ENCODE measurements at places on chromosomes 5 and 9.

DNA sequence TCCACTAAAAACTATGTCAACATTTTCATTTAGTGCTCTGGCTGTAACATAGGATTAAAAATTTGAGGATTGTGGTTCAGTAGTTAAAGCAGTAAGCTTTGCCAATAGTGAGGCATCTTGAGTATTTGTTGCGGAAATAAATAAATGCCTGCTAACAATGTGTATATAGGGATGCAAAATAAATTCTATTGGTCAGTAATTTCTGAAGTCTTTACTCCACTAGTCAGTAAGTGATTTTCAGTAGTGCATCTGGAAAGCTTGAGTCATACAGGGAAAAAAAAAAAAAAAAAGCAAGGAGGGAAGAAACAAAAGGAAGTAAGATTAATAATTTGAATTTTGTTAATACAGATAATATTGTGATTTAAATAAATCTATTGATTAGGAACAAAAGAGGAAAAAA, 21.0 kb downstream of the NIPBL start:
- DNase-seq, result no peak

- DNase-seq, result no peak
Measured at GRCh38 chr5:135262364-135262763, 136.7 kb downstream of the MACROH2A1 start.

DNA sequence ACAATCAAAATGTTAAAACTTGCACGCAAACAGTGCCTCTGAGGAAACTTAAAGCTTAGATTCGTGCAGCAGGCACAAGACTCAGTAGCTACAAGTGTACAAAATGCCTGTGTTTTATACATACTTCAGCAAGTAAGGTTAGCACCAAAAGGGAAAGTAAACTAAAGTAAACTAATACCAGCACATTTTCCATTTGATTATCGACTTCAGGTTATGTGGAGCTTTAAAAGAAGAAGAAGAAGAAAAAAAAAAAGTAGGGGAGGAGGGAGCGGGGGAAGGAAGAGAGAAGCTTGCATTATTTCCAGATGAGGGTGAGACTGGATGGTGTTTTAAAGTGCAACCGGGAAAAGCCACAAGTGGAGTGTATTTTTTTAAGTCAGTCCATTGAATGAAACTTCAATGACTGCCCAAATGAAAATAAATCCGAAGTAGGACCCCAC, 596 bp upstream of the ADAMTS6 start:
- no peak for DNase-seq

DNA sequence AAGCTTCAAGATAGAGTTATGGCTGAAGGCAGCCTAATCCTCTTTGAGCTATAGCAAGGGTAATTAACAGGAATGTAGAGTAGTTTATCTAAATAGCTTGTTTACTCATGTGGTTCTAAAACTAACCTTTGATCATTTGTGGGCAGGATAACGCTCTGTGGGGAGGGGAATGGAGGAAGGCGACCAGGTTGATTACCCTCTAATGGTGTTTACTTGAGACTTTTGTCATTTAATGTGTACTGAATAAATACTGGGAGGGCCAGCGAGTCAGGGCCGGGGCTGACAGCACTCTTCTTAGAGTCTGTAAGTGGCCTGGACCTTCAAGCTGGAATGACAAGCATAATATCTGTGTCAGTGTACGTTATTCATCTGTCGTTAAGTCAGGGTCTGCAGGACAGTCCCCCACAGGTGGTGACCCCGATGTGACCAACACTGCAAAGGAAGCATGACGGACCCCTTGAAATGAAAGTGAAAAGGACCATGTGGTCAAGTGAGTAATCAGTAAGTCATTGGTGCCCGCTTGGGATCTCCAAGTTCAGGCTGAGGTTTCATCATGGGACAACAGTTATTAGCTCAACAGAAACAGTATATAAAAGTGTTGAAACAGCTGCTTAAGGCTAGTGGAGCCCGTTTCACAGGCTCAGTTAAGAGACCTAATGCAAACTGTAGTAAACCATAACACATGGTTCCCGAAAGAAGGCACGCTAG, 162.6 kb downstream of the CPLANE1 start:
- DNase-seq, result no peak

DNA sequence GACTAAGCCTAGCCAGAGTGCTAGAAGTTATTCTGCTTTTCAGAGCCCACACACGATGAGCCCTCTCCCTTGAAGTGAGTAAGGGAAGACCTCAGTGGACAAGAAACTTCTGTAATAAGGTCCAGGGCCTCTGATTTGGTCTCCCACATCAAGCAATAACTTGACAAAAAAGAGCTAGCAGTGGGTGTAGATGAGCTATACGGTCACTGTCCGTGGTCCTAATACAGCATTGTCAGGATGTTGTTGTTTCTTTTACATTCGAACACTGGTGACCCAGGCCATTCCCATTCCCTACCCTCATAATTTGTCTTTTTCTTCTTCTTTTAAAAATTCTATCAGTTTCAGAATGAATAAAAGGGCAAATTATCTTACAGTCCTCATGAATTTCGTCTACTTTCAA, 5.2 kb downstream of the PCSK1 start:
- DNase-seq, result no peak

- DNase-seq, result no peak
Measured at GRCh38 chr5:107551088-107551487, 119.6 kb downstream of the EFNA5 start.

DNA sequence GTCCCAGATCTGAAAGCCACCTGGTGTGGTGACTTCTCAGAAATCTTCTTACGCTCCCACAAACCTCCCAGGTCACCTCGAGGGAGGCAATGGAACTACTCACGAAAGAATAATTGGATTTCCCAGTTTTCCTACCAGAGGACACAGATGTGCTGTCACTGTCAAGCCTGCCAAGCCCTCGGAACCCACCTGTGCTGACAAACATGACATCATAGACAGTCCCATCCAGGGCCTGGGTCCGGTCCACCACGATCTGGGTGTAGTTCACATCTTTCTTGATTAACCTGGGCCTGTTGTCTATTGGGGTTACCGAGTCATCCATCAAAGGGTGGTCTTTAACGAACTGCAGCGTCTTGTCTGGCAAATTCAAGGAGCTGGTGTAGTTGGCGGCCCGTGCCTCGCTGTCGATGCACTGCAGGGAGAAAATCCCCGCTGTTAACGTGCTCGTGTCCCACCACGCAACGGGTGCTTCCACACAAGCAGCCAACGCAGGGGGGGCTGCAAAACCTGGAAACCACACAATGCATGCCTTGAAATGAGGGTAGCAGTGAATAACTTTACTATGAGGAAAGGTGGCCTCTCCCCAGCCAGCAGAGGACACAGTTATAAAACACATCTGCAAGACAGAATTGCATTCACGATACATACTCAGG, 69.0 kb downstream of the SECISBP2 start:
- no peak for DNase-seq

GRCh38 chr5:65862384-65862783, 64.0 kb upstream of the ERBIN start:
- DNase-seq, result no peak

All from stimulated activated CD8-positive, alpha-beta memory T cell treated with anti-CD3 and anti-CD28 coated beads, Interleukin-2, amount 100 ng/mL, for 48 hours (primary cell).